Stimulated activated CD4-positive, alpha-beta T cell treated with anti-CD3 and anti-CD28 coated beads, Interleukin-2, amount 100 ng/mL, for 24 hours (primary cell): ENCODE measurements at places on chromosomes 13 and 19.

DNA sequence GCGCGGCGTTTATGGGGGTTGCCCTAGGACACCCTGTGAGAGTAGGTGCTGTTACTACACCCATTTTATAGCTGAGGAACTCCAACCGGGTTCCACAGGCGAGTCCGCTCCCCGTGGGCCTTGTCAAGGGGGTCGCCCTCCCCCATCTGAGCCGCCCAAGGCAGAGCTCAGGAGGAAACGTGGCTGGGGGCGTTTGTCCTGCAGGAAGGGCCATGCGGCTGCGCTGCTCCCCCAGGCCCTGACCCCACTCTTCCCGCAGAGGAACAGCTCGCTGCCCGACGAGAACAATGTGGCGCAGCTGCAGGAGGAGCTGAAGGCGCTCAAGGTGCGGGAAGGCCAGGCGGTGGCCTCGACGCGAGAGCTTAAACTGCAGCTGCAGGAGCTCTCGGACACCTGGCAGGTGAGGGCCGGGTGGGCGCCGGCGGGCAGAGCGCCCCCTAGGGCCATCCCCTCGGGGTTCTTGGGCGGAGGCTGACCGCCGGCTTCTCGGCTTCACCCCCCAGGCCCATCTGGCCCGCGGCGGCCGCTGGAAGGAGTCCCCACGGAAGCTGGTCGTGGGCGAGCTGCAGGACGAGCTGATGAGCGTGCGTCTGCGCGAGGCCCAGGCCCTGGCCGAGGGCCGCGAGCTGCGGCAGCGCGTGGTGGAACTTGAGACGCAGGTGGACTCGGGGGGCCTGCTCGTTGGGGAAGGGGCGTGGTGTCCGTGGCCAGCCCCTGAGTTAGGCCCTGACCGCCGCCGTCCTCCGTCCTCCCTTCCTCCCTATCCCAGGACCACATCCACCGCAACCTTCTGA is 12.4 kb downstream of the PRR36 start:
- DNase-seq = no peak

- no peak for DNase-seq
Measured at GRCh38 chr13:99078017-99078771, 100.3 kb upstream of the DOCK9 start.

DNA sequence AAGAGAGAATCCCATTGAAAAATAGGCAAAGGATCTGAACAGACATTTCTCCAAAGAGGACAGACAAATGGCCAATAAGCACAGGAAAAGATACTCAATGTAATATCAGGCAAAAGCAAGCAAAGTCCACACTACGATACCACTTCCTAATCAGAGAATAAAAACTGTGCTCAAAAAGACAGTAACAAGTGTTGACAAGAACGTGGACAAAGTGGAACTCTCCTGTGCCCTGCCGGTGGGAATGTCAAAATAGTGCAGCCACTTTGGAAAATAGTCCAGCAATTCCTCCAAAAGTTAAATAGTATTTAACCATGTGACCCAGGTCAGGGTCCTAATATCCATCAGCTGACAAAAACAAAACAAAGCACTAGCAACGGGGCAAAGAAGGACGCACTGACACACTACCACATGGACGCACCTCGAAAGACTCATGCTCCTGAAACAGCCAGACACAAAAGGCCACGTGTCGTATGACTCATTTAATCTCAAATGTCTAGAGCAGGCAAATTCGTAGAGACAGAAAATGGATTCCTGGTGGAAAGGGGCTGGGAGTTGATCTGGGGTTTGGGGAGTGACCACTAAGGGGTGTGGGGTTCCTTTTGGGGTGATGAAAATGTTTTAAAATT is 5.2 kb downstream of the MIER2 start:
- no peak for DNase-seq

DNA sequence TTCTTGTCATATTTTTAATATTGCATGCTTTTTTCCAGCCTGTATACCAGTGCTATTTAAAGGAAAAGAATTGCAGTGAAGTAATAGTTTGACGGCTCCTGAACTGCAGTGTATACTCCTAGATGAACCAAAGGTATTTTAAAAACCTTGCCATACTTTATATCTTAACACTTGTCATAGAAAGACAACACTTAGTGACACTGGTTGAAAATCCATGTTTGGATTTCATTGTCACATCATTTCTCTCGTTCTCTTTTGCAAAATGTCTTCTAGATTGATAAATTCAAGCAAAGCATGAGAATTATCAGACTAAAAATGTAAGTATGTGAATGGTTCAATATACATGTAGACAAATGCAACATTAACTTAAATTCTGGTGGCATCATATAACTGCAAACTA is 1293.9 kb downstream of the PCDH9 start:
- no peak for DNase-seq

DNA sequence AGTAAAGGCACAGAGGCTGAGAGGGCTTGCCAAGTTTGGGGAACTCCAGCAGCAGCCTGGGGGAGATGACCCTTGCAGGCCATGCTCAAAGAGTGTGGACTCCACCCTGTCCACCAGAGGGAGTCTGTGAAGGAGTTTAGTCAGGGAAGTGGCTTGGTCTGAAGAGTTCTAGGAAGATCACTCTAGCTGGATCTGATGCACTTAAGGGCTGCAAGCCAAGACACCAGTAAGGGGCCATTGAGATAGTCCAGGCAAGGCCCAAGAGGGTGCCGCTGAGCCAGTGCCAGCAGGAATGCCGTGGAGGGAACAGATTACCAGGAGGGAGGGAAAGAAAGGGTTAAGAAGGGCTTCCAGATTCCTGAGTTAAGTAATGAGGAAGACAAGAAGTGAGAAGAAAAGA is 68.7 kb downstream of the ZAR1L start:
- peak; percentile 39 for DNase-seq

- no peak for DNase-seq
Measured at GRCh38 chr13:113186061-113186900, 22.2 kb downstream of the PCID2 start.

- no peak for DNase-seq
Measured at GRCh38 chr19:41796362-41796761, at the start of gene CEACAM3. Gene CEACAM3, plus strand, starts transcription at chr19:41796587. Its CDS starts 91 bp downstream, at chr19:41796678.
